ENCODE measurements at places on chromosomes 2 and 18.

- no peak for DNase-seq
Measured at GRCh38 chr18:79679552-79680099, at the start of gene CTDP1. Gene CTDP1 (plus strand): TSS chr18:79679803. CDS start chr18:79679948, 145 bp downstream.

GRCh38 chr2:186365406-186365805, 120.7 kb upstream of the ZC3H15 start:
- no peak for DNase-seq

DNA sequence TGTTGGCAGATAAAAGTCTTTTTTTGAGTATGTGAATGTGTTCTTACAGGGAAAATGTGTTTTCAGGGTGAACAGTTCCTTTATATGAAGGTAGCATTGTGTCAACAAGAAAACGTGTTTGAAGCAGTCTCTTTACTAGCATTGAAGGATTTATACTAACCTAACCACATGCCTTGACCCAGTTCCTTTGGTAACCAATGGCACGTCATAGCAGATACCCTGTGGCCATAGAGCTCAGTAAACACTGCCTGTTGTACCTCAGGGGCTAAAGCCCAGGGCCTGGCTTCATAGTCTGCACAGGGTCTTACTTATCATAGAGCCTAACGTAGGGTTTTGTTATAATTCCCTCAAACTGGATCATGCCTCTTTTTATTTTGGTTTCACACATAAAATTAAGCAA, 32.1 kb upstream of the NFU1 start:
- DNase-seq = no peak

GRCh38 chr18:12658426-12659138, 675 bp upstream of the SPIRE1 start:
- DNase-seq = peak; percentile 58

DNA sequence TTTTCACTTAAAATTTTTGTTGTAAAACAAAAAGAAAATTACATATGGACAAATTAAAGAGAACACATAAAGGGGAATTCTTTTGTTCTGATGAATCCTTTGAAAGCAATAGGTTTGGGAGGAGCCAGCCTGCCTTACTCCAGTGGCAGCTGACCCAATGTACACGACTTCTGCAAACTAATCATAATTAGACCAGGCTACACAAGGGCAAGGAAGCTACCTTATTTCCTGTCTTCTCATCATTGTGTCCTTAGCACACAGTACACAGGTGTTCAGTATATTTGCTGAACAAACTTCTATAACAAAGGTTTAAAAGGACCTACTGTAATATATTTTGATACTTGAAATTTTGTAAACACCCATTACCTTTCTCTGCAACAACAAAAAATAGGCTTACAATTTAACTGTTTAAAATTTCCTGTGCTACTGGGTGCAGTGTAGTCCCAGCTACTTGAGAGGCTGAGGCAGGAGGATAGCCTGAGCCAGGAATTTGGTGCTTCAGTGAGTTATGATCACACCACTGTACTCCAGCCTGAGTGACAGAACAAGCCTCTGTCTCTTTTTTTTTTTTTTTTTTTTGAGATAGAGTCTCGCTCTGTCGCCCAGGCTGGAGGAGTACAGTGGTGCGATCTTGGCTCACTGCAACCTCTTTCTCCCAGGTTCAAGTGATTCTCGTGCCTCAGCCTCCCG, 18.9 kb downstream of the KCNG3 start:
- DNase-seq = no peak

DNA sequence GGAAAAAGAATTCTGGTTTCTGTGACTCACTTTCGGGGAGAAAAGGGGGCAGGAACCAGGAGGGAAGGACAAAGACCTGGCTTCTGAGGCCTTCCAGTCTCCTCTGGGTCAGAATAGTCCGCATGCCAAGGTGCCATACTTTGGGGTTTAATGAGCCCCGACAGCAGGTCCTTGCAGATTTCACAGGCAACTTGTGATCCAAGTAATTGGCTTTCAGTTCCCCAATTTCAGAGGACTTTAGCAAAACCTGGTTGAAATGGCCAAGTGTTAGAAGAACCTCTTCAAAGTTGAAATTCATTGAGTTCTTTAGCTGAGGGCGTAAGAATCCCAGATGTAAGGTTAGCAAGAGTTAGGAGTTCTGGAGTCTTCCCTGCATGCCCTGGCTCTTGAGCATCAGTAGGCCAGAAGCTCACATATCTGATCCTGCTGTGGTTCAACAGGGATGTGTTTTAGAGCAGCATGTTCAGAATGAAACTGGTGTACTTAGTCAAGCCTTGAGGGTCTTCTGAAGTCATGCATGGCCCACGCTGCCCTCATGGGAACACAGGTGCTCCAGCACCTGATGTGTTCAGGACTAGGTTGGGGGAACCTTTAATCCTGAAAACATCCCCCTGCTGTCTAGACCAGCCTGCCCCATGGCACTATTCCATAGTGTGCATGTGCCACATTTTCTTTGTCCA, 143.0 kb downstream of the NUP35 start:
- DNase-seq = no peak

DNA sequence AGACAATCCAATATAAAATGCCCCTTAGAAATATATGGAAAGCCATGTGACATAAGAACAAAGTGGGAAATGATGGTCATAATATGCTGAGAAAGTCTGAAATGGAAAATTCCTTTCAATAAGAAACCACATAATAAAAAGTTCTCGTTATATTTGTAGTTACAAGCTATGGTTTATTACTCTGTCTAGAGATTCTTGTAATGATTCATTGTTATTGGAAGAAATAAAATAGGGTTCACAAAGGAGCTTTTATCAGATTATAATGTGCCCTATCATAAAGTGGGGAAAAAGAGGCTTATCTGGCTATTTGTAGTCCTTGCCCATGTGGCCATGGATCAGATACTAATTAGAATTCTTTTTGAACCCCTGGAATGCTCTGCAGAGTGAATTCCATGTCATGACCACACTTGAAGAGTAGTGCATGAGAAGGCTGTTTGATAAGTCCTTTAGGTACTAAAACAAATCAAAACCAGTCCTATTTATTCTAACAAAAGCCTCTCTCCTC, 420.7 kb upstream of the NRP2 start:
- DNase-seq = no peak

DNA sequence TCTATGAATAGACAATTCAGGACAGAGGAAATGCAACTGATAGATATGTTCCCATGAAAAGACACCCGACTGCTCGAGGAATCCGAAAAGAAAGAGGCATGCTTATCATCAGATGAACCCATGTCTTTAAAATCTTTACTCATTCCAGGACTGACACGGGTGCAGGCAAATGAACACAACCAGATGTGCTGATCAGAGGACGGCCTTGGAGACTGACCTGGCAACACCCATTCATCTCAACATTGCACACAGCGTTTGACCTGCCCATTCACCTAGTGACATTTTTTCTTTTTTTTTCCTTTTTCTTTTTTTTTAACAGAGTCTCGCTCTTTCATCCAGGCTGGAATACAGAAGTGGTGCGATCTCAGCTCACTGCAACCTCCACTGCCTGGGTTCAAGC, 377.5 kb downstream of the EIPR1 start:
- DNase-seq = no peak

DNA sequence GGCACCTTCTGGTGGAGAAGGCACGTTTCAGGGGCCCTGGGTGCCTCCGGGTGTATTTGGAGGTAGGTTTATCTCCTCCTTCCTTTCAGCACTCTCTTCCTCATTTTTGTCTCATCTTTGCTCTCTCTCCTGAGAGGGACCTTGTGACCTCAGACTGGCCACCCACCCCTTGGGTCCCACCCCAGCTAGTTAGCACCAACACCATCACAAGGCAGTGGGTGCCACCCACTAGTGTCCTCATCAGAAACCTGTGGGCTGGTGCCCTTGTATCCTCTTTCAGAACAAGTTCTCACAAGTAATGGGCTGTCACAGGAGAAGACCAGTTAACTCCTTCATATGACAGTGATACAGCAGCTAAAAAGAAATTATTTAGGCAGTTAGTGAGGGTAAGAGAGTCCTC, 196.4 kb downstream of the UXS1 start:
- DNase-seq = no peak

GRCh38 chr2:239678186-239678490, 277.3 kb upstream of the HDAC4 start:
- DNase-seq = no peak

GRCh38 chr18:76338619-76339245, 156.3 kb downstream of the ZNF516 start:
- DNase-seq = no peak

DNA sequence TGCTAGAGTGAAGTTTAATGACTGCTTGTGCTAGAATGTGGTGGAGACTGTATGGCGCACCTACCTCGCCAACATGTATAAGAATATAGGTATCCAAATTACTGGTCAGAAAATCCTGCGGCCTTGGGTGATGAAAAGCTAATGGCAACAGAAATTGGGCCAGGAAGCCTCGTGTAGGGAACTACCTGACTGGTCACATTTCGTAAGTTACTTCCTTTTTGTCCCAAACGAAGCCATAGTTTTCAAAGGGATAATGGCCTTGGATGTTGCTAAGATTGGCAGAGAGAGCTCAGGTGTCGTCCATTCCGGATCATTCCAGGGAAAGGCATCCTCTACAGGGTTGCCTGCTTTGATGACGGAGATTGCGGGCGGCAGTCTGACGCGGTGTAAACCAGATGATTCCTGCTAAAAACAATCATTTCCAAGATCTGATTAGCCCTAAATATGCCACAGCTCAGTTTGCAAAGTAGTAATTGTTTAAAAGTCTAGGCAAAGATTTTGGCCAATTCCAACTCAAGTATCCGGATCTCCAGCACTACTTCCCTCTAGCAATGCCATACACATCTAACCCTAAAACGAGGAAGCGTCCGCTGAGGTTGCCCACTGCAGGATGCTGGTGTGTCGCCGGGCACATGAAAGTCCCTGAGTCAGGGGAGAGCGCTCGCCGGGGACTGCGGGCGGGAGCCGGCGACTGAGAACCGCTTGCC, 708 bp upstream of the MALT1 start:
- no peak for DNase-seq

DNA sequence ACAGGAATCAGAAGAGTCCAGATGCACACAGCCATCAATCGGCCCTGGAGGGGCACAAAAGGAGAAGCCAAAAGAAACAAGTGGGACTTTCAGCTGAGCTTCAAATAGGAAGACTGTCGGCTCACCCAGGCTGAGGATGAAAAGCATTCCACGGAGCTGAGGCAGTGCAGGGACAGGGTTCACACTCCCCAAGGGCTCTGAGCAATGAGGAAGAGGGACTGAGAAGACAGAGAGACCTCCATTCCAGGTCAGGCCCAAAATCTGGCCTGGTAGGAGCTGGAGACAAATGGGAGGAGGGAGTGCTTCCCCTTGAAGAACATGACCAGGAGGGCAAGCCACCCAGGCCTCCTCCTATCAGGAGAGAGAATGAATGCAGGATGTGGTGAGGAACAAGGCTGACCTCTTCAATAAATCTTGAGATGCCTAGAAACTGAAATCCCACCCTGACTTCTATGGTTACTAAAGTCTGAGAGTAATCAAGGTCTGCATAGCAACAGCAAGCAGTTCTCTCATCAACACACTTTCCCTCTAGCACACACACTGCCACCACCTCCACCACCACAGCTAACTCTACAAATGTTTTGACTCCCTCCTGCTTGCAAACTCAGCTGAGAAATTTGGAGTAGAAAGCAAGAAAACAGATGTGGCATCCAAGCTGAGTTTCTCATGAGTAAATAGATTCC, 434.4 kb downstream of the TNS1 start:
- DNase-seq = no peak

- DNase-seq = peak; percentile 86
Measured at GRCh38 chr2:229714736-229715541, 584 bp upstream of the DNER start.

- DNase-seq = no peak
Measured at GRCh38 chr2:48131539-48132270, 225.4 kb upstream of the FBXO11 start.

DNA sequence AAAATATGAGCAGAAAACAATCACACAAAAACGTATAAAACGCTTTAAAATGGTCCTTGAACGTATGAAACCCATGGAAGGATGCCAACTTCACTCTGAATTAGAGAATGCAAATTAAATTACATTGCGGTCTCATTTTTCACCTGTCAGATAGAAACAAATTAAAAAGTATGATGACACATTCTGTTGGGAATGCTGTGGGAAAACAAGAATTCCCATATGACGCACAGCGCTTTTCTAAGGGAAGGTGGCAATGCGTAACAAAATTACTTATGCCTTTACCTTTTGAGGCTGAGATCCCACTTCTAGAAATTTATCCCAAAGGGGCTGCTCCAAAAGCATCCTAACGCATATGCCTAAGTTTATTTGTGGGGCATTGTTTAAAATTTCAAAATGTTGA, 3.8 kb upstream of the RPS7 start:
- no peak for DNase-seq

DNA sequence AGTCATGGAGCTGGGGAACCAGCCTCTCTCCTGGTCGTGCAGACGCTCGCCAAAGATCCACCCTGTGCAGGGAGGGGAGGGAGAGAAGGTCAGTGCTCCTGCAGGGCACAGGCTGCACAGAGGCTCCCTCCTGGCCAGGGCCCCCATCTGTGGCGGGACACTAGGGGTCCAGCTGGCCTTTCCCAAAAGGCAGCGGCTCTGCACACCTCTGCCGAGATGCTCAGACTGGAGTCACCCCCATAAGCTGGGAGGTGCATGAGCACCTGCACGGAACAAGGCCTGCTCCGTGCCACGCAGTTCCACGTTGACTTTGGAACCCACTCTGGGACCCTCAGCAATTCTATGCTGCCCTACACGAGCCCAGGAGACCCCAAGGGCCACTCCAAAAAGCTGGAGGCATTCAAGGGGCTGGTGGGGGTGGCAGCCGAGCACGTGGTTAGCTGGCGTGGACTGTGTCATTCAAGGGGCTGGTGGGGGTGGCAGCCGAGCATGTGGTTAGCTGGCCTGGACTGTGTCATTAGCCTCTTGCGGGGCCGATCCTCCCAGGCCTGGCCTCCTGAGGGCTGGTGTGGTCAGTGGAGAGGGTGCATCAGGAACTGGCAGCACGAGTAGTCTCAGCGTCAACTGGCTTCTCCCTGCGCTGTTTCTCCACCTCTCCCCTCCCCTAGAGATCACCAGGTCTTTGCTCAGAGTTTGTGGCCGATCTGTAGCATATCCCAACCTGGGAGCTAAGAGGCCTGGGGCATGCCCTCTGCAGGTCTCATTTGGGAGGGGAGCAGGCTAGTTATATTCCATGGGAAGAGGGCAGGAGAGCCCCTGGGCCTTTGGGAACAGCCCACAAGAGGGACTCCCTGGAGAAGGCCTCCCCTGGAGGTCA, 9.8 kb downstream of the SNORC start:
- peak; percentile 38 for DNase-seq

DNA sequence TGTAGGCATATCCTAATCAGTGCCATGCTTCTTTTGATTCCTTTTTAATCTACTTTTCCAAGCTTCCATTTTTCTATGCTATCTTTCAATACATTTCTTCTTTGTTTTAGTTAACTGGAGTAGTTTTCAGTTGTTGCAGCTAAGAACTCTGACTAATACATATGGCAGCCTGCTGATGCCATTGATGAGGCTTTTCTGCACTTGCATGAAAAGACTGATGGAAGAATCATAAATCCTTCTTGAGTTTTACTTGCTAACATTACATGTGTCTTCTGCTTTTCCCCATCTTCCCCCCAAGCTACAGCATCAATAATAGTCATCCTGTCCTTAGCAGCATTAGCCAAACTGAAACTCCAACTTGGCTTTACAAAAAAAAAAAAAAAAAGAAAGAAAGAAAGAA, 203.3 kb downstream of the LRP1B start:
- no peak for DNase-seq
